ENCODE measurements at places on chromosomes 2 and 18.
A peak's percentile ranks its signal among the peaks of the same experiment; 100 is the strongest.

- no peak for DNase-seq
Measured at GRCh38 chr2:221334481-221335218, 237.5 kb downstream of the EPHA4 start.

DNA sequence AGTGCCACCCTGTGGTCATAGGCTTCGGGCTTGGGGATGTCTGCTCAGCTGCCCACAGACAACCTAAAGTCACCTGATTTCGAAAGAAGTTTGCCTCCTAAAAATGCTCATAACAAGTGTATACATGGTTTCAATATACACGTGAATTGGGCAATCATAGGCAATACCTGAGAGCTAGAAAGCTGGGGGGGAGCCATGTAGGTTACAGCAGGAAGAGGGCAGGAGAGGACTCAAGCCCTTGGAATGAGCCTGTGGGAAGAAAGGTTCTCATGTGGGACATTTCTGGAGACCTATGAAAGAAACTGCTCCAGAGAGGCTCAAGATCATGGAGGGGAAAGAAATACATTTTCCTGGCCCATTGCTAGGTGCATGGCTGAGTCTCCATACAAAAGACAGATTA is 109.7 kb downstream of the ACOXL start:
- no peak for DNase-seq

DNA sequence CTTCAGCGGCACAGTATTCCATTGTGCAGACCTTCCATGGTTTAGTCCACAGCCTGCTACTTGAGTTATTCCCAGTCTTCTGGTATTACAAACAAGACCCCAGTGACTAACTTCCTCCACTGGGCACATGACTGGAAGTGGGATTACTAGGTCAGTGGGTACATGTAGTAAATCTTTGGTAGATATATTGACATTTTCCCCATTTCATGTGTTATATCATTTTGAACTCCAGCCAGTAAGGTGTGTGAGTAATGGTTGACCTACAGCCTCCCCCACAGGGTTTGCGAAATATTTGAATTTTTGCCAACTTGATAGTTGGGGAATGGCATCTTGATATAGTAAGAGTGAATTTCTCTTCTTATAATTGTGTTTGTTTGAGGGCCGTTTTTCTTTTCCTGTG is 58.8 kb downstream of the RNF144A start:
- no peak for DNase-seq

DNA sequence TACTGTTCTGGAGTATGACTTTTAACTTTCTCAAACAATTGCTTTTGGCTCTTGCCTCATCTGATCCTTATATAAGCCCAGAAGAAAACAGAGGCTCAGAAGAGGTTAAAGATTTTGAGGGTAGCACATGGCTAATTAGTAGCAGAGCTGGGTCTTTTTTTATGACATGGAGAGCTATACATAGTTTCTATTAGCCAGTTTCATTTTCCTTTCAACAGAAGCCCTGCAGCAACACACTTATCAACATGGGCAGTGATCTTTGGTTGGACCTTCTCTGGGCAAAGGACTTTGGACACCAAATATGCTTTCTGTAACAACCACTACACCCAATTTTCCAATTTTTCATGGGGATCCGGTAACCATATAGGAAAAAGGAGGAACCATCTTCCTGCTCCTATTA is 64.9 kb downstream of the NCKAP5 start:
- DNase-seq = no peak

DNA sequence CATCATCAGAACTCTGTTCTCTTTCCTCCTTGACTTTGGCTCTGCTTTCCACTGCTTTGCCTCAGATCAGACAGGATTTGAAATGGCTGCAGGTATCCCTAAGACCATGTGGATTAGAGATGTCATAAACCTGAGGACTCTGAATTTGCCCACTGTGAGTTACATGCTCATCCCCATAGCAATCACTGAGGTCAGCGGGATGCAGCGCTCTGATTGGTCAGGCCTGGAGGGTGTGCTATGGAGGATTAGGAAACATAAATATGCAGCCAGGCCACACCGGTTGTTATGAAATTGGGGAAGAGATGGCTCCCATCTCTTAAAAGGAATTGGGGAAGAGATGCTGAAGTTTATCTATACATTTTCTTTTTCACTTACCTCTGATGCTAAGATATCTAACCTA is 73.7 kb upstream of the DNAJC10 start:
- peak; percentile 30 for DNase-seq

GRCh38 chr18:70024829-70025228 is 77.2 kb upstream of the CD226 start:
- DNase-seq = no peak

- no peak for DNase-seq
Measured at GRCh38 chr18:76874642-76875389, 52.5 kb downstream of the ZNF236 start.

- DNase-seq = no peak
Measured at GRCh38 chr2:234375176-234375880, 121.6 kb downstream of the ARL4C start.

DNA sequence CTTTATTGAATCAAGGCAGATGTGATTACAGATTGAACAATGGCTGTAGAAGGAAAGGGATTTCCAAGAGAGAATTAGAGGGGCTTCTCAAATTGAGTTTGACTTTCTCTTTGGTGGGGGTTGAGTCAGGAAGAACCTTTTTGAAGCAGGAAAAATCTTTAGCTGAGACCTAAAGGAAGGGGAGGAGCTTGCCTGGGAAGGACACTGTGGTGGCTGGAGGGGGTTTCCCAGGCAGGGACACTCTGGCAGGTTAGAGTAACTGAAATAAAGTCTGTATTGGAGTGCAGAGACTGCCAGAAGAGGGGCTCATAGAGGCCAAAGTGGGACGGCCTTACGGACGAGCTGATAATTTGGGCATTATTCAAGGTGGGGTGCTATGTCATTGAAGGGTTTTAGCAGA is 69.3 kb downstream of the NEDD4L start:
- no peak for DNase-seq

GRCh38 chr2:133867166-133867565 is 298.9 kb upstream of the NCKAP5 start:
- no peak for DNase-seq

DNA sequence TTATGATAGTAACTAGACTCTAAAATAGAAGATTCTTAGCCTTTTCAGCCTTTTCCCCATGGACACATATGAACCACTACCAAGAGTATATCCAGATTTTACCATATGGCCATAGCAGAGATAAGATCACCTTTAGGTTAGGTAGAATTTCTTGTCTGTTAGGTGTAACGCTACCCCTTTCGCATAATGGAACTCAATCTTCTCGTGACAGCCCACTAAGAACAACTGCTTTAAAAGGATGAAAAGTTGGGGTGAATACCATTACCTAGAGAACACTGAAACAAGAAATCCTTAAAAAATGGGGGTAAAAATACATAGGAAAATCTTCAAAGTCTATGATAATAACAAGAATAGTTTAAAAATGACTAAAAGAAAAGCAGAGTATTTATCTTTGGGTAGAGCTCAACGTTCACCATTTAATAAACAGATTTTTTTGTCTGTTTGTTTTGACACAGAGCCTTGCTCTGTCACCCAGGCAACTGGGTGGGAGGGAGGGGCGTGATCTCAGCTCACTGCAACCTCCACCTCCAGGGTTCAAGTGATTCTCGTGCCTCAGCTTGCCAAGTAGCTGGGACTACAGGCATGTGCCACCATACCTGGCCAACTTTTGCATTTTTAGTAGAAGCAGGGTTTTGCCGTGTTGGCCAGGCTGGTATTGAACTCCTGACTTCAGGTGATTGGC is 67.2 kb downstream of the VIL1 start:
- no peak for DNase-seq

DNA sequence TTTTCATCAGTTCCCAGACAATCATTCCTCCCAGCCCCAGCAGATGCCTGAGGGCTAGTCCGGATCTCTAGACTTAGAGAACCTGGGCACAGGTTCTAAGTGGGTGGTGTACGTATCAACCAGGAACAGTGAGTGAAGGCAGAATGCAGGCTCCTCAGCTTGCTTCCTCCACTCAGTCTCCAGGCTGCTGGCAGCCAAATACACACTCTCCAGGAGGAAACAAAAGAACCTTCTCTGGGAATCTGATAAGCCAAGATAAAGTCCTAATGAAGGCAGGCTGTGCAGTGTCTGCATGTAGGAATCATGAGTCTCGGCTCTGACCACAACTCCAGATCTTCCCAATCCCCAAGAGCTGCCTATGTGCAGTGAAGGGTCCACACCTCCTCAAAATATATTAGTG is 245.7 kb downstream of the SP3 start:
- no peak for DNase-seq

DNA sequence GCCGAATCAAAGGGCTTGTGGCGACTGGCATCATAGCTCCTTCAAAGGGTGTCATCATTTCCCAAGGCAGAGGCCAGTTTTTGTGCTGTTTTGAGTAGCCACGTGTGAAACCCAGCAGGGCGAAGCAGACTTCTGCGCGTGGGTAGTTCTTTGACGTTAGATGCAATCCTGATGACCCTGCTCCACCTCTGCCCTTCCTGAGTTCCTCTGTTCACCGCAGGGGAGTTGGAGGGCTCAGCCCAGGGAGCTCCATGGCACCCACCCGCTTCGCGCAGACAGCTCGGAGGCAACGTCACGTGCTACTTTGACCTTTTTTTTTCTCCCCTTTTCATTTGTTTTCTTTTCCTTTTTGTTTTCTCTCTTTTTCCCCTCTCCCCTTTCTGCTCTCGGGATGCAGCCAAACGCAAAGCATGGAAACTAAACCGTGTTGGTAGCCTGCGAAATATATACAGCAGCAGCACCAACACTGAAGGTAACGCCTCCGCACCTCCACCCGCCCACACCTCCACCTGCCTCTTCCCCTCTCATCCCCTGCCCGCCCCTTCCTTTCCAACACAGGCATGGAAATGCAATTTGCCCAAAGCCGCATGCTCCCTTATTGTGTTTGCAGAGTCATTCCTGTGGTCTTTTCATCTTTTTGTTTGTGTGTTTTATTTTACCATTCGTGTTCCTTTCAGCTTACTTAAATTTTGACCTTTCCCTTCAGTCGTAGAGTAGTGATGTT is 153.6 kb downstream of the GBX2 start:
- DNase-seq = no peak

DNA sequence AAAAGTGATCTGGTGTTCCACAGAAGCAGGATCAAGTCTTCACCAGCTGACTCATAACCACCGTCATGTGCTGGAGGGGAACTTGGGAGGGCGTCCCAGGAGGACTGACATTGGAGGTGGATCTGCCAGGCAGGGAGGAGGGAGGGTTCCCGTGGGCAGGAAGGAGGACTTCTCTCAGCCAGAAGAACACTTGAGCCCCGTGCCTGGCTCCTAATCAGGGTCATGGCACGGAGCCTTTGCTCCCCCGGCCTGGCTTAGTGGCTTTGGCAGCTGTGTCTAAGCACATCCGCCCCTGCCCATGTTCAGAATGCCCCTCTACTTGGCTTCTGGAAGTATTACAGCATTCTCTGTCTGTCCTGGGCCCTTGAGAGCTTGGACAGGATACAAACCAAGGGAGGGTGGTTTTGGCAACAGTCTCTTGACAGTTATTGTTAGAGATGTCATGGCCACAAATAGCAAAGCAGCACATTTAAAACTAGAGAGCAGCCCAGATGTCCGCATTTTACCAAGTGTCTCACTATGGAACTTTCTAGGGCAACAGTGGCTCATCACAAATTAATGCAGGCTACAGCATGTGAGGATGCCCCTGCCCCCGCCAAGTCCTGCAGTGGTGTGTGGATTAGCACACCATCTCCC is 11.5 kb downstream of the PPP1R7 start:
- peak; percentile 35 for DNase-seq

GRCh38 chr18:42958353-42958752 is 157.1 kb downstream of the RIT2 start:
- no peak for DNase-seq

- no peak for DNase-seq
Measured at GRCh38 chr2:220948579-220948978, 623.5 kb downstream of the EPHA4 start.

- no peak for DNase-seq
Measured at GRCh38 chr2:1591461-1591770, 152.9 kb downstream of the PXDN start.

- peak; percentile 94 for DNase-seq
Measured at GRCh38 chr2:69177785-69178636, 165.0 kb downstream of the ANTXR1 start.

DNA sequence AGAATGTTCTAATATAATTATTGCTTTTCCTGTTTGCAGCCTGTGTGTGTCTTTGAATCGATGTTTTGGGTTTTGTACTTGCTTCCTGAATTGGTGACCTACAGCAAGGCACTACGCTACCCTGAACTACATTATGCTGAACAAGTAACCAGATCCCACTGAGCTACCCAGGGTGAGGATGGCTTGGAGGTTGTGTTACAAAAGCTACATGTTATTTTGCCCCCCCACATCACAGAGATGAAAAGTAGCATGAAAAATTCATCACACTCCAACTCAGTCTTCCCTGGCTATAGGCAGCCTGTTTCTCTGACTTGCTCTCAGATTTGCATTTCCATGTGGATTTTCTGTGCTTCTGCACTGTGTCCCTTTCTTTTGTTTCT is 162.1 kb downstream of the LDLRAD4 start:
- DNase-seq = no peak

GRCh38 chr2:35416391-35417140 is 939.0 kb upstream of the CRIM1 start:
- no peak for DNase-seq

All from inflammatory macrophage treated with lipopolysaccharide for 4 hours (primary cell).